ENCODE measurements at places on chromosomes 6 and 20.

GRCh38 chr6:2748183-2748582, 2.5 kb downstream of the MYLK4 start:
- DNase-seq: no peak

- no peak for DNase-seq
Measured at GRCh38 chr6:73803562-73804241, 107.7 kb downstream of the CD109 start.

- DNase-seq: no peak
Measured at GRCh38 chr6:167115054-167115453, 7.8 kb upstream of the CCR6 start.

DNA sequence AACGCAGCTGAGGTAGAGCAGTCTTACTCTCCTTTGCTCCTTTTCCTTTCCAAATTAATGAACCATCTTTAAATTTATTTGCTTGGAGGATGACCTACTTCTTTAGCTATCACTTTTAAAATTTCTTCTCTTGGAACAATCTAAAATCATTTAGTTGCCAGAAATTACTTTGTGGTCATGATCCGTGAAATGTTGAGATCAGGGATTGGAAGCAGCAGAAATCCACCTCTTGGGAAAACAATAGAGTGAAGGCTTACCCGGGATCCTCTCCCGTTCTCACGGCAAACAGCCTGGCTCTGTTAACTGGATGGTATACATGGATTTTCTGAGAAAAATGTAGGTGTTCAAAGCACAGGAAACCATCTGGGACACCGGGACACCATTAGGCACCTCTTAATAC, 7.7 kb downstream of the AKAP12 start:
- no peak for DNase-seq

DNA sequence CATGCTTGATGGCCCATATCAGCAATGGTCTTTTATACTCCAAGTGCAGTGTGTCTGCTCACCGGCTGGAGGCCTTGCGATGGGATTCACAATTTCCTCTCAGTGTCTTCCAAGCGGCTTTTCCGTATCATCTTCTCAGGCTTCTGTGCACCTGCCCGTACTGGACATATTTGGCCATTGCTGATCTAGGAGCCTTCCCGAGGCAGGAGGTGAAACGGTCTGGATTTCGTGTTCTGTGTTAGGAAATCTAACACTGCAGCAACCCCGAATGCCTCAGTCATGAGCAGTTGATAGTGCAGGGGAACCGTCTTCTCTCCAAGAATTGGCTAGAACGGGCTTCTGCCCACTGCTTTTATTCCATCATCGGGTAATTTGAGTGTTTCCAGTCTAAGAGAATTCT, 60.5 kb downstream of the PPP1R14C start:
- DNase-seq: no peak

DNA sequence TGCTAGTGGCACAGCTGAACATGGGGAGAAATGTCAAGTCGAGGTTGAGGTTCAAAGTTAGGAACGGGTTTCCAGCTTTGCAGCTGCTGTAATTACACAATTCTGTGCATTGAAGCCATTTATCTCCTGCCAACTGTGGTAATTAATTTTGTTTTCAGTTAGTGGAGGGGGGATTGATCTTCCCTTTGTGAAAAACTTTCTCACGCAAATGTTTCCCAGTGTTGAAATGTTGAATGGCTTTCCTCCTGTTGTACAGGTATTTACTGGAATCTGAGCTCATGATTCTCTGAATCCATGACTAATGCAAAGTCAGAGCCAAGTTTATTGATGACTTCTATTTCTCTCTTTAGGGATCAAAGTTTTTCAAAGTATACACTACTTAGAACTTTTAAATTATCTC, 198.4 kb upstream of the SLC35B3 start:
- no peak for DNase-seq

DNA sequence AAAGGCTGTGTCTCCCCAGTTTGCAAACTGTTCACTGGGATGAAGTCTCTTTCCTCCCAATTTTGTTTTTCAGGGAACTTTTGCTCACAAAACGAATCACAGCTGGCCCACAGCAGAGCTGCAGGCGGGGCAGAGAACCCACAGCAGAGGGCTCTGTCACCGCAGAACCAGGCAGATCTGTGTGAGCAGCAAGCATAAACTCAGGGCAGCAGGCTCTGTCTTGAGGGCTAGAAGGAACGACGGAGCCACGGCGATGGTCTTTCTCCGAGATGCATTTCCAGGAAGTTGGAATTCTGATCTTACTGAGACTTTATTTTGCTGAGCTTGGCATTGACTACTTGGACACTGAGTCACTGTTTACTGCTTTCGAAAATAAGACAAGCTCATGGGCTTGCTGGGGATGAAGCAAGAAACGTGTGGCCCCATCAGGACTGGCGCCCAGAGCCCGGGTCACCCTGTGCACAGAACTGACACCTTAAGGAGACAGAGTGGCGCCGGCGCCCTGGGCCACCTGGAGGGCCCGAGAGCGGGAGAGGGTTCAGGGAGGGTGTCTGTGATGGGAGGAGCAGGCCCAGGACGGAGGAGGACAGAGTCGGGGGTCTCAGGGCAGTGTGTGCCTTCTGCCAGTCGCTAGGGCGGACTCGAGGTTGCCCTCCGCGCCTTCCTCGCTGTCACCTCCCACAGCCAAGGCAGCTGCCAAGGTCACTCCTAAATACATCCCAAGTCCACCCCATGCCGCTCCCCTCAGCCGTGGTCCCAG, 106.3 kb upstream of the NXT1 start:
- no peak for DNase-seq

- DNase-seq: no peak
Measured at GRCh38 chr20:24685736-24686135, 216.3 kb downstream of the SYNDIG1 start.

DNA sequence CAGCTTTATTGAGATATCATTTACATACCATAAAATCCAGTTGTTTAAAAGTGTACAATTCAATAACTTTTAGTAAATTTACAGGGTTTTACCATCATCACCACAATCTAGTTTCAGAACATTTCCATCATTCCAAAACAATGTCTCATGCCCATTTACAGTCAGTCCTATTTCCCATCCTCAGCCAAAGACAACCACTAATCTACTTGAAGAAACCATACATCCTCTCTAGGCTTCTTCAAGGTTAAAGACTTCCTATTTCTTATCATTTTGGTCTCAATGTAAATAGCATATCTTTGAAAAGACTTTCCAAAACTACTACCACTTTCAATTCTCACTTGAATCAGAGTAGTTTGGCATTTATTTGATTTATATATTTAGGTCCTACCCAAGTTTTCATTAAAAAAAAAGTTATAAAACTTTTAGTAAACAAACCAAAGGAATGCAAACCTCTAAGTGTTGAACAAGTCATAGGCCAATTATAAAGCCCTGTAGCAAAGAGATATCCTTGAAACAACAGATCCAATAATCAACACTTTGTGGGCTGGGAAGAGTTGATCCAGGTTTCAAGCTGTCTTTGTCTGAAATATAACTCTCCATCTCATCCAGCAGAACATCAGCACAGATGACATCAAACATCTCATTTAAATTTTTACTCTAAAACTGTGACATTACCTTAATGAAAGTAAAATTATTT, 211.3 kb upstream of the RUNX2 start:
- no peak for DNase-seq

- DNase-seq: no peak
Measured at GRCh38 chr6:34664256-34664971, 32.2 kb downstream of the ILRUN start.

GRCh38 chr20:43140726-43141125, 49.0 kb downstream of the PTPRT start:
- no peak for DNase-seq

DNA sequence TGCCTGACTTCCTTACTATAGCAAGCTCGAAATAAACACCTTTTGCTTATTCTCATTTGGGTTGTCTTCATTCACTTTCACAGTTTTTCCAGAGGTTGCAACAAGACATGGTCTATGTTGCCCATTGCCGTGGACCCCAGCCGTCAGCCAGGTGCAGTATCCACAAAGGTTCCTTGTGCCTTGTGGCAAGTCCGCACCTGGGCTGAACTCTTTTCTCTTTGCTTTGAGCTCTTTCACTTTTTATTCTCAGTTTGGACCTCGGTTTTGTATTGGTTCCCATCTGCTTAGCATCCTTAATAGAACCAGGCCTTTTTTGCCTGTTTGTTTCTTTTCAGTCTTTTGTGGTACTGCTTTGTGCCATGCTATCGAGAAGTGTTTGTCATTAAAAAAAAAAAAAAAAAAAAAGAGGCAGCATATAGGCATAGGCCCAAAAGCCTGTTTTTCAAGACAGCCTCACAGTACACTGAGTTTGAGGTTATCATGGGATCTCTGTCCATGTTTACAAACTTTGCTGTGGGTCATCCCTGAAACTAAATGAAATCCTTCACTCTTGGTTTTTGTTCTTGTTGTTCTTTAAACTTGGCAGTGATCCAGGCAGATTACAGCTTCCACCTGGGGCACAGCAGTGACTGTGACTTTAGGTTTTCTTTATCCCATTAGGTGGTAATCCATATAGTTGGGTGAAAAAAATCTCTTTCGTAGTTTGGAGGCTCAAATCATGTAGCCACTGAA, 33.3 kb downstream of the GSTA3 start:
- DNase-seq: no peak

- no peak for DNase-seq
Measured at GRCh38 chr6:114315831-114316595, 26.8 kb downstream of the HS3ST5 start.

DNA sequence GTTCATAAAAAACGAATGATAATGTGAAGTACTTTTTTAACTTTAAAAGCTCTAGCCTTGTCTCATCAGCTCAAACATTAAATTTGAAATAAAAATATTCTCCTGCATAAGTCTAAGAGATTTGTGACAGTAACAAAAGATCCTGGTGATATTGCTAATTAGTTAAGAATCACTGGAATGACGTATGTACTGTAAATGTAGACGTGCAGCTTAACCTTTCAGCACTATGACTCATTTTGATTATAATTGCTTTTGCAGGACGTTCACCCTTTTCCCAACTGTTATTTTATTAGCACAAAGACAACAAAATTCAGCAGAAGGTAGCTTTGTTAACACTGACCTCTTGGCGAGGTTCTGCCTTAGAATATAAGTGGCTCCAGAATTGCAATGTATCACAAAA, 68.6 kb downstream of the TENT5A start:
- no peak for DNase-seq

DNA sequence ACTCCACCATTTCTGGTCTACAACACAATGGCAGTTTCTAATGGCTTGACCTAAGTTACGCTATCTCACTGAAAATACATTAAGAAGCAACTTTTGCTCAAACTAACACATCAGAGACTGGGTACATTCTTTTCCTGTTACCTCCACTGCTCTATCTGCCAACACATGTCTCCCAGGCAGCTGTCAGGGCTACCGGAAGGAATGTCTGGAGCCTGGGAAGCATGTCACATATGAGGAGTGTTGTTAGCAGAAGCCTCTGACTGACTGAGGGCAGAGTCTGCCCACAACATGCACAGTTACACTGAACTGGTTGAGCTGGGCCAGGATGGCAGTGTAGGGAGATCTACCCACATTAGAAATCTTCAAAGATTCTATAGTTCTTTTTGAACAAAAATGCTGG, 264.5 kb downstream of the KIF16B start:
- no peak for DNase-seq

DNA sequence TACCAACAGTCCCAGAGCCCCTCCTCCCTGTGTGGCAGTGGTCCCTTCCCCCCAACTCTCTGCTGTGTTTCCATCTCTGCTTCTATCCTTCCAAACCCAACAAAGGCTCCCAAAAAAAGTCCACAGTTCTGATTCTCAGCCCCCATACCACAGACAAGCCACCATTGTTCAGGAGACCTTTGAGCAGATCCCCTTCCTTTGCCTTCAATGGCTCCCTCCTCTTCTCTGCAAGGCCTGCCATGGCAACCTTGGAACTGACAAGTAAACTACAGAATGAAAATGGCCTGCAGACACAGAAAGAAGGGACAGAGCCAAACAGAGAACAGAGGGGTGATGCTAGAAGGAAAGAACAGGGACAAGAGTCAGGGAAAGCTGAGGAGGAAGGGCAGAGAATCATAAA, 23.2 kb downstream of the OR2H2 start:
- DNase-seq: no peak

- no peak for DNase-seq
Measured at GRCh38 chr6:43060034-43060754, 763 bp downstream of the KLC4 start.

DNA sequence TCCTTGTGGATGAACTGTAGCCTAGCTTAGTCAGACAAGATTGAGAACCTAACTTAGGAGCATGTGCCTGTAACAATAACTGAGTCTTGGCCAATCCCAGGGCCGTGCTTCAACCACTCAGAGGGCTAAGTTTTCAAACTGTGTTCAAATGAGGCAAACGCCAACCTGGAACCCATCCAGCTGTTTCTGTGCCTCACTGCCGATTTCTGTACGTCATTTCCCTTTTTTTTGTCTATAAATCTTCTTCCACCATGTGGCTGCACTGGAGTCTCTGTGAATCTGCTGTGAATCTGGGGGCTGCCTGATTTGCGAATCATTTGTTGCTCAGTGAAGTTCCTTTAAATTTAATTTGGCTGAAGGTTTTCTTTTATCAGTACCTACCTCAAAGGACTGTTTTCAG, 115.0 kb upstream of the CHD6 start:
- no peak for DNase-seq

DNA sequence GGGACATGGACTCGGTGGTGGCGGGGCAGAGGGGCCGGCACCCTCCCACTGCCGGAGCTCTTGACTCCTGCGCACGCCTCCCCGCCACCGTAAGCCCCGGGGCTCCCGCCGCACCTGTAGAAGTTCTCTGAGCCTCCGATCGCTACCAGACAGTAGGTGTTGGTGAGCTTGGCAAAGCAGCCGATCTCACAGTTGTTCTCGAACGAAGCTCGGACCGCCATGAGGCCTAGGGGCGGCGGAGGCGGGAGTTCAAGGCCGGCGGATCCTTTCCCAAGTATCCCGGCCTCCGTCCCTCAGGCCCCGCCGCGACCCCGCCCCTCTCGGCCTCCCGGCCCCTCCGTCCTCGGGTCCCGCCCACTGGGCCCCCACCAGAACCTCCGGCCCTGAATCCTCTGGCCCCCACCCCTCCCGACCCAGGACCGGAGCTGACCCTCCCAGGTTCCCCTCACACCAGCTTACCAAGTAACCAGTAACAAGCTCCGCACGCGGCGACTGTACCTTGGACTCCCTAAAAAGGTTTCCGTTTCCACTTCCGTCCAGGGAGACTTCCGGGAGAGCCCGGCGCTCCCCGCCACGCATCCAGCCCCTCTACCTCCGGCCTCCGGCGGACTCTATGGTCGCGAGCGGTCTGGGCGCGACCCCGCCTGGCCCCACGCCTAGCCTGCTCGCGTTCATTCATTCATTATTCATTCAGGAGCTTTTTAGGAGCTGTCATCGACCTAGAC, at the start of gene EIF6:
EIF6 (minus strand) TSS at position 506 of the 725 bp plus-strand sequence; CDS start at position 221, 285 bp downstream.
- DNase-seq: peak; percentile 77

DNA sequence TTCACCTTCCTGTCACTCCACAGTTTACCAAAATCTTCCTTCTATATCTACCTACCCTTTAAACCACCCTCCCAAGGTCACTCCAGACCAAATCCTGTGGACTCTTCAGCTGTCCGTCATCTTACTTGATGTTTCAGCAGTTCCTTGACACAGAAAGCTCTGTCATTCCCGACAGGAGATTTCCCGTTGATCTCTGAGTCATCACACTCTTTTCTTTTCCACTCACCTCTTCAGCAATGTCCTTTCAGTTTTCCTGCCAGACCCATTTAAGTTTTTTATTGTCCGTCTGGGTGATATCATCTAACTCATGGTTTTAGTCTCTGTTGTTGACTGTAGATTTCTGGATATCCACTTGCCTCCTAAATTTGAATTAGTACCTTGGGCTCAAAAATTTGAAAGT, 69.9 kb upstream of the SCGN start:
- no peak for DNase-seq

- DNase-seq: no peak
Measured at GRCh38 chr6:56664029-56664428, 21.3 kb upstream of the DST start.
